ENCODE measurements at places on chromosomes 5 and 9.

DNA sequence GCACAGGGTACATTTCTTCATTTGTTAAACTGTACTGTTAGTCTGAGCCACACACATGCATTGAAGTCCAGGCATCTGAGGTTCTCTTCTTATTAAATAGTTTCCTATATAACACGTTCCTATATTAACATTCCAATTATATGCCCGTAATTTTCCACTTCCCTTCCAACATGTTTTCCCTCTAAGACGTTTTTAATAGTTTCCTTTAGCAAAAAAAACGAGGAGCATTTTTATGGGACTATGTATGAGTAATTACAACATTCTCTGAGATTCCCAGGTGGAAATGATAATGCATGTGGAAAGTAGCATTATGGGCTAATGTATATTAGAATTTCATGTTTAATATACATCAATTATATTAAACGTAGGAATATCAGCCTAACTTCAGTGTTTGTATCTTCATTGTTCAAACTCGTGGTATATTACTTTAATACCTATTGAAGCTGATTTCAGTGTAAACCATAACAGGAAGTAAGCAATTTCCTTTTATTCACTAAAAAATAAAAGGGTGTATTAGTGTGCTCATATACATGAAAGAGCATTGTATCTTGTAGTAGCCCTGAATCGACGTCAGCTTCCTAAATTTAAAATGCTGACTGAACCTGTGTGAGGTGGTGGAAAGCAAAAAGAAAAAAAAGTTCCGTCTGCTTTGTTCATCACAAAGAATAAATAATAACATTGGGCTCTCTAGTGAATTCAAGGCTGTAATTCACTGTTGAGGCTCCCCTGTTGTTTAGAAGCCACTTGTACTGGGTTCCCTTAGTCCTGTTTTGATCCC lies 11.3 kb downstream of the SMARCA2 start:
- DNase-seq = no peak

- DNase-seq = peak; percentile 60
Measured at GRCh38 chr9:110340306-110340705, 2.6 kb upstream of the TXNDC8 start.

DNA sequence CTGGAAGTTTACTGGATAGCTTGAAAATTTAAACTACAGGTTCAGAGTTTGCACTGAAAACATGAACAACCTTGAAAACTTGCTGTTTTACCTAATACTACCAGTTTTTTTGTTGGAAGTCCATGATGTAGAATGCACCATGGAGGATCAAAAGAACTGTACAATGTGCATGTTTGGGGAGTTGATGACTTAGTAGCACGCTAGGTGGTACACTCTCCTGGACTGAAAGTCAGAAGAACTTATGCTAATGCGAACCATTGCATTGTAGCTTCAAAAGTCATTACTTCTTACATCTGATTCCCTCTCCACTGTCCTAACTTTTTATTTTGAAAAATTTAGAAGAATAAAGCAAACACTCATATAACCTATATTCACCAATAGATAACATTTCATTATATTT lies 211.0 kb downstream of the OSTF1 start:
- DNase-seq = no peak

DNA sequence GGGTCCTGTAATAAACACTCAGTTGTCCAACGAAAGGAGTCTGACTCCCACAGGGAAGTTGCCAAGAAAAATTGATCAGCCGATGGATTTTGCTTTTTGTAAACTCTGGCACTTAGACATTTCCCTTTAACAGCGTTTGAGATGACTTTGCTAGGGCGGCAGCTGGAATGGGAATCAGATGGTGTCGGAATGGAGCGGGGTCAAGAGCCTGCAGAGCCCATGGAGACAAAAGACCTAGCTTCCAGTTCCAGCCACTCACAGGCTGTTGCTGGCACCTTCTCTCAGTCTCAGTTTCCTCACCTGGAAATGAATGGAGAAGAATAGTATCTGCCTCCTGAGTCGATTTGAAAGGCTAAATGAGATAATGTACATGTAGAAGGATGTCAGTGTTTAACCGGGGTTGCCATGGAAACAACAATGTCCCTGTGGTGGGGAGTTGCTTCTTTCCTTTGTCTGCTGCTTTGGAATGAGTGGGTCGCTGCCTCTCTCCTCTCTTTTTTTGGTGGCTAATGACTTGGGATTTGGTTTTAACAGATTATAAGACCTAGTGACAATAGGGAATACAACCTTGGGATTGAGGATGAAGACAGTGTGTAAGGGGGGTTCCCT lies 137.4 kb downstream of the GAS1 start:
- no peak for DNase-seq

DNA sequence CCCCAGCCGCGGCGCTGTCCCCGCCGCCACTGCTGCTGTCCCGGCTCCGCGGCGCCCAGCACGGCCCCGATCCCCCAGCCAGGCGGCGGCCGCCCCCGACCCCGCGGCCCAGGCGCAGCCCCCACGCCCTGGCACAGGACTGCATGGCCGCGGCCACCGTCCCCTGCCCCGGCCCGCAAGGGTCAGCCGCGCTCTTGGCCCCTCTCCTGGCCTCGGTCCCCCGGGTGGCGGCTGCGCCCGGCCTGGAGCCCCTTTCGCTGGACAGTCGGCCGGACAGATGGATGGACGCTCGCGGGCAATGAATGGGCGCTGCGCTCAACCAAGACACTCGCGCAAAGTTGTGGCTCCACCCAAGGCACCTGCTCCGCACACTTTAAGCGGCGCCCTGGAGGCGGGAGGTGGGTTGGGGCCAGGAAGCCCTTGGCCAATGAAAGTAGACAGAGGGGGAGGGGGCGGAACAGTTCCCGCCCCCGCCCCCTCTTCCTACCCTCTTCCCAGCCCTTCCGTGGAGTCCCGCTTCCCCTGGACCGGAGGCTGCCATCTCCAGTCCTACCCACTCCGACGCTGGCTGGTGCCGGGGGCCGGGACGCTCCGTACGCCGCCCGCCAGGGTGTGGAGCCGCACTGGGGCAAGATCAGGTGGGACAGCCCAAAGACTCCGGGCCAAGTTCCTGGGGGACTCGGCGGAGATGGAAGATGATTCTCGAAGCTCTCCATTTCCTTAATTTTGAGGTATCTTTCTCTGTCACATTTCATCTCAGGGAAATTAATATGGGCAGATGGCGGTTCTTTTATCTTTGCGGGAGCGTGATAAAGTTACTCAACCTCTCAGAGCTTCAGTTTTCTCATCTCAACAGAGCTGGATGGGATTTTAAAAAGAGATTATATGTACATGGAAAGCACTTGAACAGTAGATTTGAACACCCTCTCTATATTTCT lies at the start of gene GLDC:
TSS of gene GLDC (minus strand) at position 375 of the 938 bp plus-strand sequence. CDS start at position 145, 230 bp downstream.
- DNase-seq = peak; percentile 96

DNA sequence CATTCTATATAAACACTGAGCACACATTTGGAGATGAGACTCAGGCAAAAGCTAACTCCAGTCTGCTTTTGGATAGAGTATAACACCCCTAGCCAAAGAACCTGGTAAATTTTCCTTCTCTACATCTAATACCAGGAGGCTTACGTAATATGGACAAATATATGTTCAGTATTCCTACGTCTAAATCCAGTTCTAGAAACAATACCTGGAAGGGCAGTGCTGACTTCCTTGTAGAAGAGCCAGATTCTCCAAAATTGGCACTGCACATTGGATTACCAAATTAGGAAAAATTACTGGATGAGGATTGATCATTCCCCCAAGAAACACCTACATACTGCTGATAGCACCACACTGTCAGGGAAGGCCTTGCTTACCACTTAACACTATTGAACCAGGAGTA lies 247.4 kb downstream of the SAXO1 start:
- no peak for DNase-seq

All from endodermal cell (in vitro differentiated cells).